MM.1S (cell line): ENCODE measurements at places on chromosomes 16 and 17.

- DNase-seq, result no peak
Measured at GRCh38 chr16:35733971-35734702, 2274.7 kb downstream of the TP53TG3F start.

DNA sequence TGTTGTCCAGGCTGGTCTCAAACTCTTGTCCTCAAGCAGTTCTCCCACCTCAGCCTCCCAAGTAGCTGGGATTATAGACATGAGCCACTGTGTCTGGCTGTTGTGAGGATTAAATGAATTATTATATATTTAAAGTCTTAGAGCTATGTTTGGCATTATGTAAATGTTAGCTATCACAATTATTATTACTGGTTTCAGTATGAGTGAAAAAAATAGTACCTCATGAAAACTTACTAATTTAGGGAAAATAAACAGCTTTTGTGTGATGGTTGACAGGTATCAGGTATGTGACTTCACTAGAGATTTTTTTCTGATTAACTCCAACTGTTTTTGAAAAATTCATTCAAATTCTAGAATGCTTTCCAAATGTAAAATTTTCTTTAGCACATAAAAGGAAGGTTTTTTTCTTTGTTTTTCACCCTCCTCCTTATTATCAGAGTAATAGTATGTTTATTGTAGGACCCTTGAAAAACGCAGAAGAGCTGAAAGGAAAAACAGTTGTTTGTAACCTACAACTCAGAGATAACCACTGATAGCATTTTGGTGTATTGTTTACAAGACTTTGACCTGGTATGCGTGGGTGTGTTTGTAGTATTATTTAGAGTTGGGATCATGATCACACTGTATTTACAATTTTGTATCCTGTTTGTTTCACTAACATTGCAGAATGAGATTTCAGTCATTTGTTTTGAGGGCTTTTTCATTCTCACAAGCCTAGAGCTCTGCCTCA lies 13.2 kb downstream of the NLK start:
- DNase-seq, result no peak

DNA sequence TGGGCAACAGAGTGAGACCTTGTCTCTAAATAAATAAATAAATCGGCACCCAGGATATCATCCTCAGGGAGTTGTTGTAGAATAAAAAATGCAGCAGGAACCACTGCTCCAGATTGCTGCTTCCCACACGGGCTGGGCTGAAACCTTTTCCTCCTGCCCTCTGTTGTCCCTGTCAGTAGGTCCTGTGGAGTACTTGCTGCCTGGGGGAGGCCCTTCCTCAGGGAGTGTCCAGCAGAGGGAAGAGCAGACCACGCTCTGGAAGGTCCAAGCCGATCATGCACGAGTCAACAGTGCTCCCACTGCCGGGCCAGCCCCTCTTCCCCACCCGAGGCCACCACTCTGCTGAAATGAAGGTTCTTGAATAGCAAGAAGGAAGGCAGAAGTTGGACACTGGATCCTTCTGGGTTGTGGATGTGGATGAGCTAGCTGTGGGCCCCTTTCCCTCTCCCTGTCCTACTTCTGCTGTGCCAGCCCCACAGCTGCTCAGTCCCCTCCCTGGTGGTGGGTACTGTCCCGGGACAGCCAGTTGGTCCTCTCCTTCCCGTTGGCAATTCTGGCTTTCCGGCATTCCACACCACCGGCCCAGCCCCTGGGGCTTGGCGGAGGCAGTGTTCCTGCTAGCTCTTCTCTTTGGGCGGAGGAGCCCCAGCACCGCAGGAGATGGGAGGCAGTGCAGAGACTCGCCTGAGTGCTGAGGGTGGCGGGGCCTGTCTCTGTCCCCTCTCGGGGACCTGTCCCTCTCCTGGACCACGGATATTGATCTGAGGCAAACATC lies 10.8 kb downstream of the CDK5R1 start:
- DNase-seq, result no peak

GRCh38 chr17:59003860-59004259 lies 102.8 kb downstream of the TRIM37 start:
- DNase-seq, result no peak

DNA sequence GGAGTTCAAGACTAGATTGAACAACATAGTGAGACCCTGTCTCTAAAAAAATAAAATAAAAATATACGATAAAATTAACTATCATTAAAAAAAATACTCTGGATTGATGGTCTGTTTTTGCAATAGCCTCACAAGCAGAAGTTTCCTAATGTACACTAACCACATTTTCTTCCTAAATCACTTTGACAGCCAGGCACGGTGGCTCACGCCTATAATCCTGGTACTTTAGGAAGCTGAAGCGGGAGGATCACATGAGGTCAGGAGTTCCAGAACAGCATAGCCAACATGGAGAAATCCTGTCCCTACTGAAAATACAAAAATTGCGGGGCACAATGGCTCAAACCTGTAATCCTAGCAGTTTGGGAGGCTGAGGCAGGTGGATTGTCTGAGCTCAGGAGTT lies 64.7 kb downstream of the HELZ start:
- DNase-seq, result no peak

- no peak for DNase-seq
Measured at GRCh38 chr16:66271074-66272060, 95.1 kb upstream of the CDH5 start.

DNA sequence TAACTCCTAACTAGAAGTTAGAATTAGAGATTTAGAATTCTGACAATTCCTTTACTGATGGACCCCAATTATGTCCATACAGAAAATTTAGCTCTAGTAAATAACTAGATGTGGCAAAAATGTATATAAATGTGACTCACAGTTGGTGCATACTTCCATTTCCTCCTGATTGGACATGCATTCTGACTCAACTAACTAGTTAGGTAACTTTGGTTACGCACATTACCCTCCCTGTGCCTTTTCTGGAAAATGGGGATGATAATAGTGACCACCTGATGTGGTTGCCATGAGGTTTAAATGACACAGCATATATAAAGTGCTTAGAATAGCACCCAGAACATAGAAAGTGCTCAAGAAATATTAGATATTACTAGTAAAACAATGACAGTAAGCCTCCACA lies 550.0 kb upstream of the SALL1 start:
- no peak for DNase-seq

DNA sequence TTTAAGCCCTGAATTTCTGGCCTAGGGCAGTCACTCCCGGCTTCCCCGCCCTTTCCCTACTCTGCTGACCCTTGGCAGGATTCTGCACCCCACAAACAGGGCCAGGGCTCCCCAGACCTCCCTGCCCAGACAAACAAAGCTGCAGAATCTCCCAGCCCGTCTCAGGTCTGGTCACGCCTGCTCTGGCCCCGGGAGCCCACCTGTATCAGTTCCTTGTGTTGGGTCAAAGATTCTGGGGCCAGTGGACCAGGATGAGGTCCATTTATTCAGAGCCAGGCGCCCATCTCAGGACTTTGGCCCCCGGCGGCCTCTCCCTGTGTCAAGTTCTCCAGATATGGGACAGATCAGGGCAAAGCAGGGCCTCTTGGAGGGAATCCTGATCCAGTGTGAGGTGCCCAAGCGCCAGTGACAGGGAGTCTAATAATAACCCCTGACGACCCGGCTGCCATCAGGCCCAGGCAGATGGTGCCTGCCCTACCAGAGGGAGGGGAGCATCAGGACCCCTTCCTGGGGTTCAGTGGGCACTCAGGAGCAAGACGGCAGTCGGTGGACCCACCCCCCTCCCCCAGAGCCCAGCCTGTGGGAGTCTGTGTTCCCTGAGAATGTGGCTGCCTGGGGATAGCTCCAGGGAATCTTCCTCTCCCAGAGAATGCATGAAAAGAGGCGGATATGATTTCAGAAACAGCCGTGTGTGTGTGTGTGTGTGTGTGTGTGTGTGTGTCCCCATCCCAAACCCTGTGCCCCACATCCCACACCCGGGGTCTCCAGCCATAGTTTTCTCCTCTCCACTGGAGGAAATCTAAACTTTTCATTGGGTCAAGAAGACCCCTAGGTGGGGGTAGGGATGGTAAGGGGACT lies 1.3 kb downstream of the TTYH2 start:
- DNase-seq, result no peak

DNA sequence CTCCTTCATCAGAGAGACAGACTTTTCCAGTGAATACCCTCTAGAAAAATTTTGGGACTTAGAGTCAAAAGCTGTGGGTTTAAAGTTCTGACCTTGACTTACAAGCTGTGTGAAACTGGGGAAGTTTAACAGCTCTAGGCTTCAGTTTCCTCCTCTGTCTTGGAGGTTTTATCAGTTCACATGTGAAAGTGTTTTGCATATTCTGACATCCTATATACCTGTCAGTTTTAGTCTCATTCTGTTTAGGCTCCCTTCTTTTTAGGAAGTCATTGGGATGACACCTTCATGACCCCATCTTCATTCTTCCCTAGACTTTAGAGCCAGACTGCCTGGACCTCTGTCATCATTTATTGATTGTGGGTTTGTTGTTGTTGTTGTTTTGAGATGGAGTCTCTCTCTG lies 44.4 kb downstream of the YPEL2 start:
- DNase-seq, result peak; percentile 77

GRCh38 chr16:76176153-76176552 lies 101.0 kb upstream of the CNTNAP4 start:
- peak; percentile 32 for DNase-seq

DNA sequence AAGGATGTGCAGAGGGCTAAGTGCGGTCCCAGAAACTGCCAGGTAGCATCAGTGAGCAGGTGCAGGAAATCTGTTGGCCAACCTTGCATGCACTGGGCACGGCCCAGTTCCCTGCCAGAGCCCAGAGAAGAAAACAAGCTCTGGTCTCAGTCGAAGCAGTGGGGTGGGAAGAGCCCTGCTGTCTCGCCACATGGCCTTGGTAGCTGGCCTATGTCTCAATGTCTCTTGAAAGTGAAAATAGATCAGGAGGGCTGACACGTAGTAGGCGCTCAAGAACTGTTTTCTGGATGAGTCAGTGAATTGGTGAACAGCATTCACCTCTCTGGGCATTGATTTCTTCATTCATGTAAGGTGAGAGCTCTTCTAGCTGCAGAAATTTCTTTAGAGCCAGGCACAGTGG lies 90.4 kb downstream of the MARF1 start:
- DNase-seq, result no peak

DNA sequence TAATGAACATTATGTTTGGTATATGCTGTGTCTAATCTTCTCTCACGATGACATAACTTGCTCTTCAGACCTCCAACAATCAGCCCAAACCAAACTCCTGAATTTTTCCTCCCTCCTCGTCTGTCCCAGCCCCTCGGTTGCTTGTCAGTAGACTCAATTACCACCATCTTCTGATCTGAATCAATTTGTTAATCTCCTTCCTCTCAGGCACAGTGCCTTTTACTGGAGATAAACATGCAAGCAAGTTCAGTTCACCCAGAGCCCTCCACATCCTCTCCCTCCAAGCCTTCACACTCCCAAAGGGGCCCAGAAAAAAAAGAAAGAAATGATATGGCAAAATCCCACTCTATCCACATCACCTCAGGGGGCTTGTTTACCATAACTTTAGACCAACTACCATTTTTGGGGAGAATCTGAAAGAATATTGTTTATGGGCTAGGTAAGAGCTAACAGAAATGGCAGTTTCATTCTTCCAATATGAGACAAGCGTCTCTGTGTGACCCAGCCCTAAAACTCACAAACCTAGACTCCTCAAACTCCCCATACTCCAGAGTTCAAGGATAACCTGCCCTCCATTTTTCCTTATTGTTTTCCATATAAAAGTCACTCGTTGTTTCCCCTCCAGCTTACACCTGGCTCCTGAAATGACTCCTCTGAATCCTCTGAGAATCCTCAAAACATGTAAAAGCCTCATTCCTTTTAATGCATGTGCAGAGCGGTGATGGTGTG lies 1.5 kb downstream of the TEX2 start:
- DNase-seq, result no peak

DNA sequence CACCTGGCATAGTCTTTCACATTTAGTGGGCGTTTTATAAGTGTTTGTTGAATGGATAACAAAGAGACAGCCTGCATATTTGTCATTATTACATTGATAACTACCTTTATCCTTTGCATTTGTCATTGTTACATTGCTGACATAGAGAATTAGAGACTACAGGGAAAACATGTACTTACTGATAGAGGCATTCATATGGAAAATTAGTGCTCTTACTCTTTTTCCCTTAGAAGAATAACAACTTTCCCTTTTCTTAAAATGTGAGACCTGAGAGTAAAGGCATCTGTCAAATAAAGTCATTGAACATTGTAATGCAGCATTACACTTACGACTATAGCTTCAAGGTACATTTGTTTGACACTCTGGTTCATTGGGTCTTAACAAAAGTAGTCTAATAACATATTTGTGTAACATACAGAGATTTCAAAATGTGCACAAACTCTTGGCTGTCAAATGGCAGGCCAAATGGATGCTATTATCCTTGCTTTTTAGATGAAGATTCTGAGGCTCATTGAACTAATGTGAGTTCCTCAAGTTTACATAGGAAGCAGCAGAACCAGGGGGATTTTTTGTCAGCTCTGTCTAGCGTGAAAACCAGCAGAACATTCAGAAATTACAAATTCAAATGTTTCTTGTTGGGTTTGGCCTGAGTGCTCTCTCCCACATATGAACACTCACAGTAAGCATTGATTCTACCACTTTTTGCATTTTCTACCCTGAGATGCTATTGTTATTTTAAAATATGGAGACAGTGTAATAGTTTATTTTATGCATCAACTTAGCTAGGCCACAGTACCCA lies 28.5 kb downstream of the SMIM36 start:
- no peak for DNase-seq

DNA sequence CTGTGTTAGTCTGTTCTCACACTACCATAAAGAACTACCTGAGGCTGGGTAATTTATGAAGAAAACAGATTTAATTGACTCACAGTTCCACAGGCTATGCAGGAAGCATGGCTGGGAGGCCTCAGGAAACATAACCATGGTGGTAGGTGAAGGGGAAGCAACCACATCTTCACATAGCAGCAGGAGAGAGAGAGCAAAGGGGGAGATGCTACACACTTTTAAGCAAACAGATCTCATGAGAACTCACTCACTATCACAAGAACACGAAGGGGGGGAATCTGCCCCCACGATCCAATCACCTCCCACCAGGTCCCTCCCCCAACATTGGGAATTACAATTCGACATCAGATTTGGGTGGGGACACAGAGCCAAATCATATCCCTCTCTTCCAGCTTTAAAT lies 31.8 kb upstream of the NXPH3 start:
- DNase-seq, result no peak

DNA sequence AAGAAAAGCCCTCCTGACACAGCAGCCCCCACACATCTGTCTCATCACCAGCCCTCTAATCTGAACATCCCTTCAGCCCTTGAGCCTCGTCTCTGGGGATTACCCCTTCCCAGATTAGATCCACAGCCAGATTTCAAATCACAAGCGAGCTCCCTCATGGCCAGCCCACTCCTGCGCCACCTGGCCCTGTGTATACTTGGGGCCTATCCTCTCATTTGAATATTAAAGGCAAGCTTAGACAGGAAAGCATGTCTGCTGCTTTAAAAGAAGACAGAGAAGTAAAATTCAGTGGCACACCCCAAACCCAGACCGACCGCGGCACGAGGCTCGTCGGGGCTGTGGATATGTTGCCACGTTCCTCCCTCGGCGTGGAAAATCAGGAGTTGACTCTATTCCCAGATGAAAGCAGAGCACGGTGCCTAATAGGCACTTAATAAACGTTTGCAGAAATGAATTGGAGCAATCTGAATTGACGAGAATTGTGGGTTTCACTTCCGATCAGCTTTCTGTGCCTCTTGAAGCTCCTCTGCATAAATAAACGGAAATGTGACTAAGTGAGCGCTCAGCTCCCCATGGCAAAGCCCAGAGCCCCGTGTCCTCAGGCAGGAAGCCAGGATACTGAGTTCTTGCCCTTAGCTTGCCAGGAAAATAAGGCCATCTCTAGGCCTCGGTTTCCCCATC lies 108.0 kb downstream of the CCDC182 start:
- peak; percentile 45 for DNase-seq
